ENCODE measurements at places on chromosomes 6 and 20.

- DNase-seq = no peak
Observed at GRCh38 chr6:23522792-23523547, 603.0 kb upstream of the NRSN1 start.

DNA sequence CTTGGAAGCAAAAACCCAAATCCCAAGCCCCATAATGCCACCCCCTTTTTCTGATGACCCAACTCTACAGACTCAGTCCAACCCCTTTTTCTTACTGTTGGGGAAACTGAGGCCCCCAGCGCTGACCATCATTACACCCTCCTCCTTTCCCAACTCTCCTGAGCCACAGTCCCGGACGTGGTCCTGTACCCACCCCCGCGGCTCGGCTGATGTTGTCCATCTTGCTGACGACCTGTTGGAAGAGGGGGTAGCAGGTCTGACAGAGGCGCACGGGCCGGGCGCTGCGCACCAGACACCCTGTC is 533 bp downstream of the OSTM1 start:
- no peak for DNase-seq

GRCh38 chr20:49508435-49509199 is 26.1 kb upstream of the KCNB1 start:
- no peak for DNase-seq

GRCh38 chr20:21358737-21359136 is 38.6 kb downstream of the NKX2-4 start:
- DNase-seq = no peak

- no peak for DNase-seq
Observed at GRCh38 chr6:41717392-41717736, 18.0 kb downstream of the TFEB start.
